ENCODE measurements at places on chromosomes 6 and 20. TPM values are rescaled to one million over a fixed set of nuclear protein-coding genes. Genes with fewer than 3 reads are reported as not detected.

The KCNK17 gene
- total RNA-seq = not detected

The AGER gene
- total RNA-seq = 3.7 TPM

The DNAH8 gene
- not detected for total RNA-seq

The HCRTR2 gene
- not detected for total RNA-seq

The RIPOR2 gene
- 0.54 TPM for total RNA-seq

The ID4 gene
- total RNA-seq = 0.10 TPM
